ENCODE measurements at places on chromosomes 7 and 10. TPM values are rescaled to one million over a fixed set of nuclear protein-coding genes. Genes with fewer than 3 reads are reported as not detected.

GRCh38 chr7:4707217-4707741 lies 25.2 kb downstream of the FOXK1 start:
- no peak for ATAC-seq

DNA sequence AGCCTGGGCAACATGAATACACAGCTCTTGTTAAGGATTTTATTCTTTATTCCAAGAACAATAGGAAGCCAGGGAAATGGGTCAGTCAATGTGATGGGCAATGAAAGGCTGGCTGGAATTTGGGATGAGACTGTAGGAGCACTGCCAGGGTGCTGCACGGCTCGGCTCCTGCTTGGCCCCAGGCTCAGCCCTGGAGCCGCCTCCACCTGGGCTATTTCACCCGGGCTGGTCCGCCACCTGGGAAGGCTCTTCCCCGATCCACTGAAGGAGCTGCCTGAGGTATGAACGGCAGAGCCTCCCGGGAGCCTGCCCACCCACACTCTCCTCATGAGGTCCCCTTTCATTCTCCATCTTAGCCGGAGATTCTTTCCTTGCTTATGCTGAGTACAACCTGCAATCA lies 80.4 kb upstream of the KMT2C start:
- no peak for ATAC-seq

GRCh38 chr7:100122568-100122967 lies 3.1 kb downstream of the CNPY4 start:
- ATAC-seq, result no peak

- no peak for ATAC-seq
Observed at GRCh38 chr10:15703151-15703880, 16.4 kb downstream of the ITGA8 start.

GRCh38 chr10:61896854-61897661 lies 4.4 kb upstream of the ARID5B start:
- ATAC-seq, result peak; percentile 69

- no peak for ATAC-seq
Observed at GRCh38 chr10:33010132-33011037, 52.4 kb upstream of the ITGB1 start.

GRCh38 chr10:44126291-44126717 lies 258.6 kb downstream of the CXCL12 start:
- peak; percentile 79 for ATAC-seq

The FAM13C gene
- total RNA-seq, result 37.6 TPM

The HIPK2 gene
- total RNA-seq, result 17.9 TPM

All from gastroesophageal sphincter (tissue), 4 donors.